ENCODE measurements at places on chromosomes 16 and 17. TPM values are rescaled to one million over a fixed set of nuclear protein-coding genes. Genes with fewer than 3 reads are reported as not detected.

DNA sequence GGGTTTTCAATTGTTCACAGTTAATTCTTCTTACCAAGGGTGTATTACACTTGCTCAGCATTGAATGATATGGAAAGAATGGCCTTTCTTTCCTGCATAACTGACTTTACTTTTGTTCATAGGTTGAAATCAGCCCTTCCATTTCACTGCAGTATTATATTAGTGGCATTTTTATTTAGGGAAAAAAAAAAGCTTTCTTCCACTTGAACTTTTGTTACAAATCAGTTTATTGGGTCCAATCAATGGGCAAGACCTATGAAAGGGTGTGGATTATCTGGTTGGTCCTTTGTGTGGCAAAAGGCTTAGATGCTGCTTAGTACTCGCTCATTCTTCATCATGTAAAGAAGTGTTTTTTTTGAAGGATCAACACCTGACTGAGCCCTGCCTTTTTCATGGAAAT is 74.1 kb downstream of the WNT3 start:
- H3K4me3 ChIP-seq = no peak overlapping the region
- H3K4me1 ChIP-seq = no peaks in the 10 kb centered on the region
- H3K27me3 ChIP-seq = no peaks in the 10 kb centered on the region
- H3K36me3 ChIP-seq = no peaks in the 10 kb centered on the region

DNA sequence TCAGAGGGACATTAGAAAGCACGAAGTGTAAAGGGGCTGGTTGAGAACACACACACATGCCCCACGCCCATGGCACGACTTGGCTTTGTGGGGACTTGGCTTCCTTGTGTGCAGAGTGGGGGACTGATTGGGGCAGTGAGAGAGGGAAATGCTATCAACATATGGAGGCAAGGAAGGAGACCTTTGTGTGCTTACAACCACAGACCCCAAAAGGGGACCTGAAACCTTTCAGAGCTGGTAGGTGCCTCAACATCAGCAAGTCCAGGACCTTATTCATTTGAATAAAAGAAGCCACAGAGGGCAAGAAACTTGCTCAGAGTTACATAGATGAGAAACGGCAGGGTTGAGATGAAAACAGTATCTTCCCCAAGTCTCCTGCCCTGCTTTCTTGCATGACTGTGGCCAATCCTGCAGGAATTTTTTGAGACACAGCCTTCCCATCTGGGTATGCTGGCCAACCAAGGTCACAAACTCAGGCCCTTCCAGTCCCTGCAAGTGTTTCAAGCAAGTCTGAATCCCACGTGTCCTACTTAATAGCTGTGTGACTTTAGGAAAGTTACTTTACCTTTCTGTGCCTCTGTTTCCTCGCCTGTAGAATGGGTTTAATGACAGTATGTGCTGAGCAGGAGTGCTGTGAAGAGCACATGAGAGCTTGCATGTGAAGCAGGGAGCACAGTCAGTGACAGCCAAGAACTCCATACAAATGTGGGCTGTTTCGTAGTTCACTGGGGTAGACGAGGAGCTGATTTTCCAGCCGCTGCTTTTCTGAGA is 26.2 kb downstream of the C16orf78 start:
- H3K4me3 ChIP-seq = no peak overlapping the region
- H3K27ac ChIP-seq = no peak overlapping the region
- DNase-seq = no peak
- no peaks in the 10 kb centered on the region for H3K36me3 ChIP-seq
- no peaks in the 10 kb centered on the region for H3K4me1 ChIP-seq

DNA sequence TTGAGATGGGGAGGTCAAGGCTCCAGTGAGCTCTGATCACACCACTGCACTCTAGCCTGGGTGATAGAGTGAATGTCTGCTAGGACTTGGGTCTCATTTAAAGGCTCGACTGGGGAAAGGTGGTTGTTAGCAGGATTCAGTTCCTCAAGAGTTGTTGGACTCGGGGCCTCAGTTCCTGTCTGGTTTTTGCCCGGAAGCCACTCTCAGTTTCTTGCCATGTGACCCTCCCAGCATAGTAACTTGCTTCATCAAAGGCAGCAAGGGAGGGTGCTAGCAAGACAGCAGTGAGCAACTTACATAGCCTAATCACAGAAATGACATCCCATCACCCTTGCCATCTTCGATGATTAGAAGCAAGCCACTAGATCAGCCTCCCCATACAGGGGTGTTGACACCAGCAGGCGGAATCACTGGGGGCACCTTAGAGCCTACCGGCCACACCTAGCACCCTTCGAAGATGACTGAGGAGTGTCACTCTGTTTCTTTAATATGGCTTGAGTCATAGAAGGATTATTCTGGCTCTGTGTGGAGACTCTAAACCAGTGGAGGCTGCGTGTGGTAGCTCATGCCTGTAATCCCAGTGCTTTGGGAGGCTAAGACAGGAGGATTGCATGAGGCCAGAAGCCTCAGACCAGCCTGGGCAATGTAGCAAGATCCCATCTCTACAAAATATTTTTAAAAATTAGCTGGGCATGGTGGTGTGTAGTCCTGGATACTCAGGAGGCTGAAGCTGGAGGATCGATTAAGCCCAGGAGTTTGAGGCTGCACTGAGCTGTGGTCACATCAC is 13.2 kb upstream of the SCNN1B start:
- no peaks in the 10 kb centered on the region for H3K27me3 ChIP-seq
- no peaks in the 10 kb centered on the region for H3K4me1 ChIP-seq
- no peak for DNase-seq
- H3K27ac ChIP-seq = no peak overlapping the region
- no peak overlapping the region for H3K4me3 ChIP-seq
- H3K36me3 ChIP-seq = no peaks in the 10 kb centered on the region

GRCh38 chr16:55667753-55668152 is 12.0 kb downstream of the SLC6A2 start:
- H3K27me3 ChIP-seq = peaks cover 4% of the 10 kb centered on the region
- no peak overlapping the region for H3K4me3 ChIP-seq
- no peaks in the 10 kb centered on the region for H3K4me1 ChIP-seq
- no peak overlapping the region for H3K27ac ChIP-seq
- no peaks in the 10 kb centered on the region for H3K36me3 ChIP-seq
- DNase-seq = no peak

CBX2 gene
- total RNA-seq = 3.4 TPM

DNA sequence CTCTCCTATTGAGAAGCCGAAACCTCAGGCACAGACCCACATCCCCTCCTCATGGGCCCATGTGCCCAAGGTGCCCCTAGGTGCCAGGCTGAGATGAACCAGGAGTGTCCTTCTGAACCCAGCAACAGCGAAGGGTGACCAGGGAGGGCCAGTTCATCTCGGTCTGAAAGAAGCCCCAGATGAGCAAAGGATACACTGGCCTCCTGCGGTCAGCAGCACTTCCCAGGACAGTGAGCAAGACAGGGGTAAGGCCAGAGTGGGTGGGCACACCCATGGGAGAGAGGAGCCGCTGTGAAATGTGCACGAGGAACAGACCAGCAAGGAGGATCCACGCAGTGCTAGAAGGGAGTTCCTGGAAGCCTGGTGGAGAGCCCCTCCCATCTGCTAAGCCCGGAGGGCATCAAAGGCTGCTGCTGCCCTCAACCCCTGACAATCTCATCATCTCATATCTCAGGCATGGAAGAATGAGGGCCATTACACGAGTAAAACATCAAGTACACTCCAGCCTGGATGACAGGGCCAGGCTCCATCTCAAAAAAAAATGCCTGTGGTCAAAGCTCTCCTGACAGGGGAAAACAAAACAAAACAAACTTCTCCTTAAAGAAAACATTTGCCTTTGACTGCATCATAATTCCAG is 3.3 kb upstream of the HBZ start:
- no peaks in the 10 kb centered on the region for H3K27me3 ChIP-seq
- no peak for DNase-seq
- no peak overlapping the region for H3K27ac ChIP-seq
- no peaks in the 10 kb centered on the region for H3K4me1 ChIP-seq

GRCh38 chr17:2094891-2095535 is 40.1 kb downstream of the HIC1 start:
- peaks cover 41% of the 10 kb centered on the region for H3K4me1 ChIP-seq
- peak; percentile 84 for DNase-seq
- no peaks in the 10 kb centered on the region for H3K36me3 ChIP-seq
- H3K27me3 ChIP-seq = no peaks in the 10 kb centered on the region

GRCh38 chr17:50346313-50347116 is 589 bp downstream of the XYLT2 start:
- H3K36me3 ChIP-seq = no peaks in the 10 kb centered on the region
- peak overlapping the region; percentile 90 for H3K4me3 ChIP-seq
- H3K27me3 ChIP-seq = no peaks in the 10 kb centered on the region

ABHD15 gene
- total RNA-seq = 10.9 TPM
